ENCODE measurements at places on chromosomes 16 and 17.

GRCh38 chr16:27508476-27508875 is 41.2 kb downstream of the GTF3C1 start:
- no peak for DNase-seq

- no peak for DNase-seq
Observed at GRCh38 chr16:20931066-20931600, 30.6 kb downstream of the LYRM1 start.

- no peak for DNase-seq
Observed at GRCh38 chr16:30372725-30373124, 1.9 kb upstream of the MYL11 start.

- DNase-seq: no peak
Observed at GRCh38 chr17:45108595-45109521, 23.5 kb downstream of the PLCD3 start.

DNA sequence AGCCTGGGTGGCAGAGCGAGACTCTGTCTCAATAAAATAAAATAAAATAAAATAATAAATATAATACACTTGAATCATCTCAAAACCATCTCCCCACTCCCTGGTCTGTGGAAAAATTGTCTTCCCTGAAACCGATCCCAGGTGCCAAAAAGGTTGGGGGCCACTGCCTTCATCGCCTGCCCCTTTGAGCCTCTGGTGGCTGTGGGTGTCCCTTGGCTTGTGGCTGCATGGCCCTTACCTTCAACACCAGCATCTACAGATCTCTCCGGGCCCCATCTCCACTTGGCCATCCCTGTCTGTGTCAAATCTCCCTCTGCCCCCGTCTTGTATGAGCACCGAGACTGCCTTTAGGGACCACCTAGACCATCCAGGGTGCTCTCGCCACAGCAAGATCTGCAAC is 177.3 kb downstream of the SEC14L1 start:
- DNase-seq: no peak

DNA sequence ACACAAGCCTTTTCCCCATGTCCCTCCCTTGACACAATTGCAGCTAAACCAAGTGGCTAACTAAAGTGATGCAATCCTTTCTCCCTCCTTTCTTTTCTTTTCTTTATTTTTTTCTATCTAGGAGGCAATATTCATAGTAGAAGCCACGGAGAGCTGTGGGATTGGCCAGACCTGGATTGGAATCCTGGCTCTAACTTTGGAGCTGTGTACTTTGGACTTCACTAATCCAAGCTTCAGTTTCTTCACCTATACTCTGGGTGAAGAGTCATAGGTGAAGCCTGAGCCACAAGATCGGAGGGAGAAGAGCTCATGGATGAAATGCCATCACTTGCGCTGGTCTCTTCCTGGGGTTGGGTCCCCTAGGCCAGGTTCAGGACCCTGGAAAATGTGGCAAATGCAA is 177.2 kb downstream of the IRX5 start:
- DNase-seq: no peak
